ENCODE measurements at places on chromosomes 11 and 22.

GRCh38 chr22:20024225-20024624, 3.3 kb downstream of the TANGO2 start:
- no peak for DNase-seq

GRCh38 chr11:105328061-105328460, 188.5 kb upstream of the CARD18 start:
- no peak for DNase-seq

DNA sequence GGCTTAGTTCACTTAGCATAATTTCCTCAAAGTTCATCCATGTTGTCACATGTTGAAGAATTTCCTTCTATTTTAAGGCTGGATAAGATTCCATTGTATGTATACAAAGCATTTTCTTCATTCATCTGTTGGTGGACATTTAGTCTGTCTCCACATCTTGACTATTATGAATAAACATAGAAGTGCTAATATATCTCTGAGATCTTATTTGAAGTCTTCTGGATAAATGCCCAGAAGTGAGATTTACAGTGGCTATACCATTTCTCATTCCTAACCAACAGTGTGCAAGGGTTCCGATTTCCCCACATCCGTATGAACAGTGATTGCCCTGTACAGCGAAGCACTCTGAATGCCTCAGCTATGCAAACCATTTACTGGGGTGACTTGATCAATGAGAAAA, 6.6 kb upstream of the ZFTA start:
- no peak for DNase-seq

- no peak for DNase-seq
Measured at GRCh38 chr22:44304354-44304753, 8.4 kb downstream of the SHISAL1 start.

GRCh38 chr11:70630068-70630467, 231.7 kb downstream of the CTTN start:
- no peak for DNase-seq

DNA sequence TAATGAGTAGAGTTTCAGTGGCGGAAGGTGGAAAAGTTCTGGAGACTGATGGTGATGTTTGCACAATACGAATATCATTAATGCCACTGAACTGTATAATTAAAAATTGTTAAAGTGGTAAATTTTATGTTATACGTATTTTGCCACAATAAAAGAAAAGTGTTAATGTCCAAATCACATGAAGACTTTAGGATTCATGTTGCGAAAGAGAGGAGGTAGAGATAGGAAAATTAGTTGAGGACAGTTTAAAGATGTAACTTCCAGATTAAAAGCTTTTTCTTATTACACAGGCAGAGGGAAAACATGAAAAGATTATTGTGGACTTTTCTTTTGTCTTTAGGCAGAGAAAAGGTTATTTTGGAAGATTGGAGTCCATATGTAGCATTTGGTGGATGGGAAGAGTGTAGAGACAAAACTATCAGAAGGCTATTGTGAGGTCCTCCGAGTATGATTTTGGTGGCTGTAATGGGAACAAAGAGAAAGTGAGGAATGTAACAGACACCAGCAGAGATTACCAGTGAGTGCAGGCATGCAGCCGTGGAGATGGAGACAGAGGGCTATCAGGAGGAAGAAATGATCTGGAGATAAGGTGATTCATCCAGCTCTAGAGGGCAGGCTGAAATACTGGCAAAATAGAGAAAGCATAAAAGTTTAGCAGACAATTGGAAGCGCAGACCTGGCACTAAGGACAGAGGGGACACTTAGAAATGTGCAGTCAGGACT, 12.5 kb downstream of the VPS26B start:
- no peak for DNase-seq

DNA sequence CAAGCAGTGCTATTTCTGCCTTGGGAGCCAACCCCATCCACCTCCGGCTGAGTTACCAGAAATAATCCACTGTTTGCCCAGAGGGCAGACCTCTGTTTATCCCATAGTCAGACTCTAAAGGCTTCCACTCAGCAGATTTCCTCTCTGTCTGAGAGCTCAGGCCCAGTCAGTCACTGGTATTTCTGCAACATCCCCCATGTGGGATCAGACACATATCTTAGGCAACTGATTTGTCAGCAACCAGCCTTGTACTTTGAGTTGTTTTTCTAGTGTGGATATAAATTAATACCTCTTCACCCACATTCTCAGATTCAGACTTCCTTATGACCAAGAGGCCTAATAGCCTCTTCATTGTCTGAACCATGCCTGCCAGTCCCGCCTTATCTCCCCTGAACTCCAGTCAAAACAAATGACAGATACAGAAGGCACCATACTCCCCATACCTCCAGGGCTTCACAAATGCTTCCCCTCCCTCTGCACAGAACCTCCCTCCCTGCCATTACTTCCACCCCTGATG, 193.6 kb downstream of the FAM76B start:
- DNase-seq, result no peak

- DNase-seq, result peak; percentile 22
Measured at GRCh38 chr22:37051391-37052385, at the start of gene KCTD17. TSS of gene KCTD17 (plus strand) at chr22:37051742. CDS start at chr22:37051761, 19 bp downstream.

DNA sequence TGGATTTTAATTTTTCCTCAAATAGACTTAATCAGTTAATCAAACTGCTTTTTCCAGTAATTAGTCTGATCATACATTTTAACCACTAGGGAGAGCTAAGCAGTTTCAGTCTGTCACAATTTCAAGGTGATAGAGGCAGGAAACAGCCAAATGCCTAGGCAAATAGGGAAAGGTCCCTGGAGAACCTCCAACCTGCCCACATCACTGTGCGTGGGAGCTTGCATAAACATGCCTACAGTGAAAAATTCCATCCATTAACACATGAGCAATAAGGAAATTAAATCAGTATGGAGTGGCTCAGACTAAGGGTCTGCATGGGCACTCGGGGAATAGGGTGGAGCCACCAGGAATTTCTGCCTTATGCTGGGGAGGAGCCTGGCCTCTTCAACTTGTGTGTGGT, 74.6 kb downstream of the AASDHPPT start:
- DNase-seq, result no peak

GRCh38 chr22:27197618-27198017, 540.2 kb downstream of the MIAT start:
- no peak for DNase-seq

GRCh38 chr11:10727146-10727851, 23.7 kb upstream of the CTR9 start:
- no peak for DNase-seq

DNA sequence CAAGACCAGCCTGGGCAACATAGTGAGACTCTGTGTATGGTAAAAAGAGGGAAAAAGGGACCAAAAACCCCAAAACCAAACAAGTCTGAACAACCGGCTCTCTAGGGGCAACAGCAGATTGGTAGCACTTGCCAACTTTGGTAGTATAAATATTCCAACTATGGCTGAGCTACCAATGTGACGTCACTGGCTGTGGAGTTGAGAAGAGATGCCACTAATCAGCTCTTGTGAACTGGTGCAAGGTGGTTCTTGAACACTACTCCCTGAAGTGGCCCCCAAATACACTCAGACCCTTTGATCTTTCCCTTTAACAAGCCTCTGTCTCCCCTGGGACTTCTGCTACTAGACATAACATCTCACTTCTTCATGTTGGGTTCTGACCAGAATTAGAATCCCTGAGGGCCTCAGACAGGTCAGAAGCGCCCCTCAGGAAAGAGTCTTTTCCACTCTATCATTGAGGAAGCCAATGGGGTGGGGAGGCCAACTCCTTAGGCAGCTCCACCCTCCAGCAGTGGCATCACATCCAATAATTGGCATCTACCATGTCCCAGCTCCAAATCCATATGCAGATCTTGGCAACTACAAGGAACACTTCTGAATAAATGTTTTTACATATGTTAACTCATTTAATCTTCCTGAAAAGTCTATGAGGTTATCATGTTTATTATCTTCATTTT, 49.2 kb downstream of the RPL27A start:
- no peak for DNase-seq

- no peak for DNase-seq
Measured at GRCh38 chr22:45891996-45892621, 84.9 kb downstream of the WNT7B start.

GRCh38 chr11:5986885-5987284, at the start of gene OR52L1:
TSS of gene OR52L1 (minus strand) at chr11:5986985. CDS start at chr11:5986930, 55 bp downstream.
- DNase-seq, result no peak

- DNase-seq, result no peak
Measured at GRCh38 chr11:132944569-132944944, 587.7 kb downstream of the OPCML start.

DNA sequence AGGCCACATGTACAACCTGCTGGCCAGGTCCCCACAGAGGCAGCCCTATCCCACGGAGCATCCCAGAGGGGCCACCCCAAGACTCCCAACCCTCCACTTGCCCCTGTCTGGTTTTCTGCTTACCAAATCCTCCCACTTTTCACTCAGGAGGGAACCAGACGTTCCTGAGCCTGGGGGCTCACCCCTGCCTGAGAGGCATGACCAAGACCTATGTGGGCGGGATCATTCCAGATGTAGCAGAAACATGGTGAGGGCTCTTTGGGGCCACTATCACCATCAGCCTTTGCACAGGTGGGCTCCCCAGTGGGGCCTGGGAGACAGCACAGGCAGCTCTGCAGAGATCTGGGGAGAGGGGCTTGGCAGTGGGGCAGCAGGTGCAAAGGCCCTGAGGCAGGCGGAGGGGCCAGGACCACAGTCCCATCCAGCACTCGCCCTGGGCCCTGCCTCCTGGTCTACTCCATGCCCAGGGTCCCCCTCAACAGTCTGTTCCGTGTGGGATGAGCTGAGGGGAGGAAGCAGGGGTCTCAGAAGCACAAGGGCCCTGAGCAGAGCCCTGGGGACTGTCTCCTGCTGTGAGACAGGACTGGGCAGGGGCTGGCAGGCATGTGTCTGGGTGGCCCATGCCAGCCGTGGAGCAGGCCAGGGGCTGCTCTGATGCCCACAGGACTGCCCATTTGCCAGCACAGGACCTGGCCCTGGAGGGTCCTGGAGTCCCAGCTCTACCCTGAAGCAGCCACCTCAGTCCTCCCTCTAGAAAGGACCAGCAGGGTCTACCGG, 9.4 kb downstream of the PIM3 start:
- no peak for DNase-seq

DNA sequence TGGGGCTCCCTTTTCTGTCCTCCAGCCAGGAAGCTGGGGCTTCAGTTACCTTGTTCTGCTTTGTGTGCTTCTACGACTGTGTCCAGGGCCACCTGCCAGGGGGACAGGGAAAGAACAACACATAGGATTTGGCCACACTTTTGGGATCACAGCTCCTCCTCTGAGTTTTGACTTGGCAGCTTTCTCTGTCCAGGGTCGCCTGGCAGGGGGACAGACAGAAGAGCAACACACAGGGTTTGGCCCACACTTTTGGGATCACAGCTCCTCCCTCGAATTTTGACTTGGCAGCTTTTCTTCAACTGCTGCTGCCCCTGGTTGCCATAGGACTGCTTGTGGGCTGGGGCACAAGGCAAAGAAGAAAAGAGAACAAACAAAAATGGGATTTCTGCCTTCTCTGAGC, 19.1 kb downstream of the INCENP start:
- no peak for DNase-seq

DNA sequence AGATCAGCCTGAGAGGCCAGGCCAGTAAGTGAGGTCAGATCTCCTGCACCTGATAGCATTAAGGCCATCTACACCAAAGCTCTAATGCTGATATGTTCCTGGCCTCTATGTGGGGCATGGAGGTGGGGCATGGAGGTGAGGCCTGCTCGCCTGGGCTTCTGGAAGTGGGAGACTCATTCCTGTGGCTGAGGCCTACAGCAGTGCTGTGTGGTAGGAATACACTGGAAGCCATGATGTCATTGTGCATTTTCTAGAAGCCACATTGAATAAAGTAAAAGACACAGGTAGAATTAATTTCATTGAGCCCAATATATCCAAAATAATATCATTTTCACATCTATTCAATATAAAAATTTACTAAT, 2.7 kb downstream of the PNPLA3 start:
- no peak for DNase-seq

DNA sequence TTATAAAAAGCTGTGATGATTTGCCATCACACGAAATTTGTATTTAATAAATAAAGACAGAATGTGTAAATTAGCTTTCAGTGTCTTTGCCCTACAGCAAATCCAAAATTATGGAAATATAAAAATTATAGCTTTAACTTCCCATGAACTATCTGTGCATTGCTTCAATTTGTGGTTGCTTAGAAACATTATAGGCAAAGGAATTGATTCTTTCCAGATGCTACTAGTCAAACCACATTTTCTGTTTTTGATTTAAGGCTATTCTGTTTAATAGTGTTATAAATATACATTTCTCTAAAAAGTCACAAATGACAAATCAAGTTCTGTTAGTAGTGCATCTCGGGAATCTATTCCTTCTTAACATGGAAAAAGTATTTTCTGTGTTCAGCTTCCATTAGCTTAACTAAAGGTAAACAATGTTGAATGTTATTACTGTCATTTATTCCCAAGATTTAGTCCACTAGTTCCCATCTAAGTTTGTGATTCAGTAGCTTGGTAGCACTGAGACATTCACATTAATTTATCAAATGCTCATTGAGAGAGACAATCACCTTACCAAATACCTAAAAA, 1086.3 kb upstream of the CCDC90B start:
- DNase-seq, result no peak

DNA sequence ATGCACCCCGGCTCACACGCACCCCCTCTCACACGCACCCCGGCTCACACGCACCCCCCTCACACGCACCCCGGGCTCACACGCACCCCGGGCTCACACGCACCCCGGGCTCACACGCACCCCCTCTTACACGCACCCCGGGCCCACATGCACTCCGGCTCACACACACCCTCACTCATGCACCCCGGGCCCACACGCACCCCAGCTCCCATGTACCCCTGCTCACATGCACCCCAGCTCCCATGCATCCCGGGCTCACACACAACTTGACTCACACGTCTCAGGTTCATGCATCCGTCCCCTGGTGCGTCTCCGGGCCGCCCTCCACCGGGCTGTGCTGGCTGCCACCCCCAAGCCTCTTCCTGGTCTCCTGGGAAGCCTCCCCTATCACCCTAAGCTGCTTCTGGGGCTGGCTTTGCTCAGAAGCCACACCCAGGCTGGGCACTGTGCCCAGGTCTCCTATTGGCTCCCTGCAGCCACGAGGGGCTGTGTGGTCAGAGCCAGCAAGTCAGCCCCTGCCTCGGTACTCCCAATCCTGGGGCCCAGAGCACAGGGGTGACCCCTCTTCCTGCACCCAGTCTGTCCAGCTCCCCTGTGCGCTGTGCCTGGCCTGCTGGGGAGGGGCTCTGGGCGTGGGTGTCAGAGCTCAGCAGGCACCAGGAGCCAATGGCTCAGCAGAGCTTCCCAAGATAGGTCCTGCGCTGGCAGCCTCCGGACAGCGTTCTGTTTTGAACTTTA, 16.9 kb downstream of the TSPAN4 start:
- DNase-seq, result peak; percentile 72

Measured in hypothalamus (tissue), 51 donors.